NCI-H2029 treated with DMSO at 0.1 percent for 48 hours (cell line): ENCODE measurements at places on chromosomes 4 and X.
A peak's percentile ranks its signal among the peaks of the same experiment; 100 is the strongest.

- peak; percentile 48 for DNase-seq
These were observed 578.7 kb downstream of the BCOR start for GRCh38 chrX:39519030-39519488.

- no peak for DNase-seq
These were observed 48.0 kb upstream of the MAP3K15 start for GRCh38 chrX:19563327-19563726.

DNA sequence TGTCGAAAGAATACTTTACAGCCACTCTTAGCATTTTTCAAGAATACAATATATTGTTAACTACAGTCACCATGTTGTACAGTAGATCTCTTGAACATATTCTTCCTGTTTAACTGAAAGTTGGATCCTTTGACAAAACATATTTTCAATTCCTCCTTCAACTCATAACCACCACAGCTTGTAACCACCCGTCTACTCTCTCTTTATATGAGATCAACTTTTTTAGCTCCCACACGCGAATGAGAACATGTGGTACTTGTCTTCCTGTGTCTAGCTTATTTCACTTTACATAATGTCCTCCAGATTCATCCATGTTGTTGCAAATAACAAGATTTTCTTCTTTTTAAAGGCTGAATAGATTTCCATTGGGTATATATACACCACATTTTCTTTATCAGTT is 338.3 kb upstream of the IGFBP7 start:
- no peak for DNase-seq

DNA sequence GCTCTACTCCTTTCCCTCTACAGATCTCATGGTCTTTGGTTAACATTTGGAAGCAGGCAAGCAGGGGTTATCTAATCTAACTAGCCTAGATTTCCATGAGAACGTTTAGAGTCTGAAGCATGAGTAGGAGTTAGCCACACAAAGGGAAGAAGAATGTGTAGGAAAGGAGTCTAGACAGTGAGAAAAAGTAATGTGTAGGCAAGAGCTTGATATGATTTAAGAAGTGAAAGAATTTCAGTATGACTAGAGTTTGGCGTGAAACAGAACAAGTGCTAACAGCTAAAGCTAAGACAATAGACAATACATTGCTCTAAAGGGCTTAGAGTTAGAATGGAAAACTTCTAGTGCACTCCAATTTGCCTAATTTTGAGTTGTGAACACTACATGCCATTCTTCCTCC is 10.8 kb downstream of the CXCL8 start:
- no peak for DNase-seq

GRCh38 chr4:145189981-145190380 is 9.6 kb upstream of the OTUD4 start:
- no peak for DNase-seq

GRCh38 chr4:164906368-164906767 is 29.4 kb downstream of the APELA start:
- no peak for DNase-seq

- no peak for DNase-seq
These were observed 97.5 kb downstream of the FANCB start for GRCh38 chrX:14775416-14775815.

DNA sequence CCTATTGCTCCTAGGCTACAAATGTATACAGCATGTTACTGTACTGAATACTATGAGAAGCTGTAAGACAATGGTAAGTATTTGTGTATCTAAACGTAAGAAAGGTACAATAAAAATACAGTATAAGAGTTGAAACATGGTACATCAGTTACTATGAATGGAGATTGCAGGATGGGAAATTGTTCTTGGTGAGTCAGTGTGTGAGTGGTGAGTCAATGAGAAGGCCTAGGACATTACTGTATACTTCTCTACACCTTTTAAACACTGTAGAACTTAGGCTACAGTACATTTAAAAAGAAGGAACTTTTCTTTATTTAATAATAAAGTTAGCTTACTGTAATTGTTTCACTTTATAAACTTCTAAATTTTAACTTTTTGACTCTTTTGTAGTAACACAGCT is 2603.2 kb downstream of the PCDH7 start:
- no peak for DNase-seq

GRCh38 chr4:22070256-22070655 is 121.7 kb upstream of the KCNIP4 start:
- DNase-seq, result no peak

- DNase-seq, result no peak
These were observed 854.2 kb downstream of the CENPC start for GRCh38 chr4:66691101-66691500.

DNA sequence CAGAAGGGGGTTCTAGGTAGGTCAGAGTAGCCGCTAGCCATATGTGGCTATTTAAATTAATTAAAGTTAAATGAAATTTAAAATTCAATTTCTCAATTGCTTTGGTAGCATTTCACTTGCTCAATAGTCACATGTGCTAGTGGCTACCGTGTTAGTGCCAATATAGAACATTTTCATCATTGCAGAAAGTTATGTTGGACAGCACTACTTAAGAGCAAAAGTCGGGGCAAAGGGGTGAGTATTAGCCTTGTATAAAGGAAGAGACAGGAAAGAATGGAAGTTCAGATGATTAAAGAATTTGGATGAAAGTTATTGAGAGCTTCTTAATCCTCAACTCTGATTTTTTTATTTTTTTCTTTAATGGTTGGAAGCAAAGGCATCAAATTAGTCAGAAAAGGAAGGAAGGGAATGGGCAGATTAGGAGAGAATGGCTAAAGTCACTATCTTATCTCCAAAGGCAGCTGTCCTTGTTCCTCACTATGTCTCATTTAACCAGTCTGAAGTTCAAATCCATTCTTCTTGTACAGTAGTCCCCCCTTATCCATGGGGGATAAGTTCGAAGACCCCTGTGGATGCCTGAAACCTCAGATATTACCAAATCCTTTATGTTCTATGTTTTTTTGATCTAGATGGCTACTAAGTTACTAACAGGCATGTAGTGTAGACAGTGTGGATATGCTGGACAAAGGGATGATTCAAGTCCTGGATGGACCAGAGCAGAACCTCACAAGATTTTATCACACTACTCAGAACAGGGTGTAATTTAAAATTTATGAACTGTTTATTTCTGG is 22.9 kb downstream of the OCIAD1 start:
- DNase-seq, result no peak

- DNase-seq, result no peak
These were observed 338.2 kb upstream of the PABPC4L start for GRCh38 chr4:134539729-134540231.

GRCh38 chr4:173417833-173418232 is 18.9 kb upstream of the SCRG1 start:
- no peak for DNase-seq

- DNase-seq, result no peak
These were observed 120.0 kb downstream of the SH3RF1 start for GRCh38 chr4:169150806-169151205.
